ENCODE measurements at places on chromosomes 2 and 18. TPM values are rescaled to one million over a fixed set of nuclear protein-coding genes. Genes with fewer than 3 reads are reported as not detected.

DNA sequence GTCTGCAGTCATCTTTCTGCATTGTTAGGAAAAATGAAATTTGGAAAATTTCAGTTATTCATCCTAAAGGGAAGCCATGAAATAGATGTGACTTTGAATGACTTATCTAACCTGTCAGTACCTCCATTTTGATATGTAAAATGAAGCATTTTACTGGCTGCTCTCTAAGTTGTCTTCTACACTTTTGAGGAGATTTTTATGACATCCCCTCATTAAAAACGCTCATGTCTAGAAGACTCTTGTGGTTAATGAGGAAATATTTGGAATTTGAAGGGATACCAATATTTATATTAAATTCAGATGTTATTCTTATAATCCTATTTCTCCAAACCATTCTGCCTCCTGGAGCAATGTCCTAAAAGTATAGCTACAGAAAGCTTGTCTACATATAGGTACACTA is 73.8 kb upstream of the THUMPD2 start:
- no peak for DNase-seq

GRCh38 chr2:192099742-192100141 is 95.0 kb downstream of the TMEFF2 start:
- no peak for DNase-seq

- no peak for DNase-seq
Observed at GRCh38 chr2:25036221-25036559, 5.7 kb upstream of the EFR3B start.

GRCh38 chr2:219775506-219775905 is 148.1 kb downstream of the SLC4A3 start:
- DNase-seq, result no peak

GRCh38 chr18:8685914-8686216 is 19.5 kb upstream of the MTCL1 start:
- DNase-seq, result no peak

DNA sequence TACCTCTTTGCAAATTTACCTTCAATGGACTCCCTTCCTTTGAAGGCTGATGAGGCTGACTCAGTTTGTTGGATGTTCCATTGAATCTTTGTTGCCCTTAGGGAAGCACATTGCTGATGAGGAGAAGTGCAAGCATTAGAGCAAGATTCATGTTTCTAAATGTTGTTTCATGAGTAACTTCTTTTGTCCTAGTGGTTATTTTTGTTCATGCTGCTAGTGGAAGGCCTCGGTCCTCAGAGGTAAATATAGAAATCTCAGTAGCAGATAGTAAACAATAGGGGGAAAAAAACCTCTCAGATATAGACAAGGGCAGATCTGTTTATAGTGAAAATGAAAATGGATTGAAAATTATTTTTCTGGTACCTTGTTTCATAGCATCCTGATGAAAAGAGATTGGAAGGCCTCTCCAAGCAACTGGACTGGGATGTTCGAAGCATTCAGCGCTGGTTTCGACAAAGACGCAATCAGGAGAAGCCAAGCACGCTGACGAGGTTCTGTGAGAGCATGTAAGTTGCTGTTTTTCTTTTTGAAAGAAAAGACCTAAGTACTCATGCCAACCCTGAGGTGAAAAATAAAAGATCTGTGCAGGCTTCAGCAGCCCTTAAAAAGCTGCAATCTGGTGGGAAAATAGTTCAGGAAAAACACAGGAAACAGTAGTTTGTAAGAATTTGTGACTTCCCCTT is 104.9 kb downstream of the CERS6 start:
- no peak for DNase-seq

GRCh38 chr18:60656553-60656952 is 284.0 kb upstream of the MC4R start:
- DNase-seq, result no peak

DNA sequence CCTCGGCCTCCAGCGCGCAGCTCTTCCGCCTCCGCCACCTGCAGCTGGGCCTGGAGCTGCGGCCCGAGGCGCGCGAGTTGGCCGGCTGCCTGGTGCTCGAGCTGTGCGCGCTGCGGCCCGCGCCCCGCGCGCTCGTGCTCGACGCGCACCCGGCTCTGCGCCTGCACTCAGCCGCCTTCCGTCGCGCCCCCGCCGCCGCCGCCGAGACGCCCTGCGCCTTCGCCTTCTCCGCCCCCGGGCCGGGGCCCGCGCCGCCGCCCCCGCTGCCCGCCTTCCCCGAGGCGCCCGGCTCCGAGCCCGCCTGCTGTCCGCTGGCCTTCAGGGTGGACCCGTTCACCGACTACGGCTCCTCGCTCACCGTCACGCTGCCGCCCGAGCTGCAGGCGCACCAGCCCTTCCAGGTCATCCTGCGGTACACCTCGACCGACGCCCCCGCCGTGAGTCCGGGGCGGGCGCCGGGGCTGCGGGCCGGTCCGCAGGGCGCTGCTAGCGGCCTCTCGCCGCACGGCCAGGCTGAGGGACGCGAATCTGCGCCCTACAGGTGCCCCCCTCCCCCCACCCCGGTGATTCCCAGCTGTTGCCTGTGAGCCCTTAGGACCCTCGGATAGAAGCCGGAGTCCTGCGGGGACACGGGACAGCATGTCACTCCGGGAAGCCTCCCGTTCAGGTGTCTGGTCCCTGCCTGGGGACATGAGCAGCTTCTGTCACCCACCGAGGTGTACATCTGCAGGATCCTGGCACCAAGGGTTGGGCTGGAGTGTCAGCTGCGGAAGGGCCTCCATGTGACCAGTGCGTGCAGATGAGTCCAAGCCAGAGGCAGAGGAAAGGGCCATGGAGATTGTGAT is 616 bp downstream of the RNPEPL1 start:
- DNase-seq, result peak; percentile 81

GRCh38 chr2:113117541-113118262 is 9.7 kb upstream of the IL1RN start:
- peak; percentile 39 for DNase-seq

DNA sequence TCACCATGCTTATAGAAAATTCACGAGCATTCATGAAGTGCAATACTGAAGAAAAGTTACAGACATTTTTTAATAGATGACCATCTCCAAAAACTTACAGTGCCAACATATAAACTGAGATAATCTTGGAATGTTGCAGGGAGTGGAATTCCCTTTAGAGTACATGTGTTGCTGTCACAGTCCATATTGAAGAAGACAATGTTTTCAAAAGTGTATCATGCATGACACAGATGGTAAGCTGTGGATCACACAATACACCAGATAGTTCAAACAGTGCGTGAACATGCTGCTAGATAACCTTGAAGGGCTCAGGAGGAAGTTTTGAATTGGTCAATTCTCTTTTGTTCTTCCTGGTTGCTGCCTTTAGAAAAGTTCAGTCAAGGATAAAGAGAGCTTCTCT is 1644.3 kb upstream of the NXPH2 start:
- no peak for DNase-seq

DNA sequence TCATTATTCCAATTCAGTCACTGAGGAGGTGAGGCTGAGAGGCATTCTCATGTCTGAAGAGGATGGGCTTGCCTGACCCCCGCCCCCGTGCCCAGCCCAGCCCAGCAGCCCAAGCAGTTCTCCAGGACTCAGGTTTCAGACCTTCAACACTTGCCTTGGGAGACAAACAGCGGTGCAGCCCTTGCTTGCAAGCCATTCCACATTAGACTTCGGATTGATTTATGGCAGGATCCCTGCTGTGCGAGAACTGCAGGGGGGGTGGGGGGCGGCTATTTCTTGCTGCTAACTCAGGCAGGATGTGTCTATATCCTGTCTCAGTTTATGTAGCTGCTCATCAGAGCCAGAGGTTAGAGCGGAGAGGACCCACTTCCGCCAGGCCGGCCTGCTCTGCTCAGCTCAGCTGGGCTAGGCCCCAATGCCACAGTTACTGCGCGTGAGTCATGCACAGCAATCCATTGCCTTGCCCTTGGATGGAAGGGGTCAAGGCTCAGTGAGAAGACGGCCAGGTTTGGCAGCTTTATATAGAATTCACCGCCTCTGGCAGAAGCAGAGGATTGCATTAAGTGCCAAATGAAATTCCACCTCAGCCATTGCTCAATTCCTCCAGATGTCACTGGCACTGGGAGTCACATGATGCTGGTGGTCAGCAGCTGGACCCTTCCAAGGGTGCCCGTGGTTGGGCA is 1.8 kb downstream of the GYPC start:
- DNase-seq, result peak; percentile 60

DNA sequence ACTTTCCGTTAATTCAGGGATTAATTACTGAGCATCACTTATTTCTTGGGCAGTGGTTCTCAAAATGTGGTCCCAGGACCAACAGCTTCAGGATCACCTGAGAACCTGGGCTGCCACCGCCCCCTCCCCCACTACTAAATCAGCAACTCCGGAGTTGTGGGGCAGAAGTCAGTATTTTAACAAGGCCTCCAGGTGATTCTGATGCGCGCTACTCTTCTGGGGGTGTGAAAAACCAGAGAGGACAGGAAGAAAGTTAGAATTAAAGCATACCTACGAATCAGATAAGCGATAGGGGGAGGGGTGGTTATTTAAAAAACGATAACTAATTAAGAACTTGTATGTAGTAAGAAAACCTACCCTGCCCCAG is 319 bp downstream of the ZSCAN30 start:
- DNase-seq, result no peak

DNA sequence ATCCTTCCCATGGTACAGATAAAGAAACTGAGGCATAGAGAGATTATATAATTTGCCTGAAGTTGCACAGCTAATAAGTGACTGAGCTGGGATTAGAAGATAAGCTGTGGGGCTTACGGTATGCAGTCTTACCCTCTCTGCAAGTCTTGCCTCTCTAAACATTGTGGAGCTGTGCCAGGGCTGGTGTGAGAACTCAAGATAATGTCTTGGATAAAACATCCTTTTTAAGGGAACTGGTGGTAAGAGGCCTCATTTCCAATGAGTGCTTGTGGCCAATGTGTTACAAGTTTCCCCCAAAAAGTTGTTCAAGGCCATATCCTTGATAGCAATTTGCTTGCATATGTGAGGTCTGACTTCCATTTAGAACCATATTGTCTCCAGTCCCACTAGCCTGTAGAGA is 84.3 kb upstream of the ETAA1 start:
- DNase-seq, result no peak

DNA sequence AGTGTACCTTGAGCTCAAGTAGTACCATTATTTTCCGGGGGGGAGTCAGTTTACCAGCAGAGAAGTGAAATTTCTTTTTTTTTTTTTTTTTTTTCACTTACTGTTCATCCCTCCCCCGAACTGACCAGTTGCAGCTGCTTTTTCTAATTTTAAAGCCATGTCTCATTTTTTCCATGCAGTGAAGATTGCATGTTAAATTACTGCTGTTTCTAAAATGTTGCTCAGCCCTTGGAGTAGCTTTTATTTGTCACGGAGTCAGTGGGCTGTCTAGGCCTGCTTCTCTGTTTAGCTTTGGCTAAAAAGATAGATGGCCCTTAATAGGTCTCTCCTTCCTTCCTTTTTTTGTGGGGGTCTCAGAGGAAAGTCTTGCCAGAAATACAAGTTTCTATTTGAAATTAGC is 70.2 kb downstream of the NGEF start:
- no peak for DNase-seq

DNA sequence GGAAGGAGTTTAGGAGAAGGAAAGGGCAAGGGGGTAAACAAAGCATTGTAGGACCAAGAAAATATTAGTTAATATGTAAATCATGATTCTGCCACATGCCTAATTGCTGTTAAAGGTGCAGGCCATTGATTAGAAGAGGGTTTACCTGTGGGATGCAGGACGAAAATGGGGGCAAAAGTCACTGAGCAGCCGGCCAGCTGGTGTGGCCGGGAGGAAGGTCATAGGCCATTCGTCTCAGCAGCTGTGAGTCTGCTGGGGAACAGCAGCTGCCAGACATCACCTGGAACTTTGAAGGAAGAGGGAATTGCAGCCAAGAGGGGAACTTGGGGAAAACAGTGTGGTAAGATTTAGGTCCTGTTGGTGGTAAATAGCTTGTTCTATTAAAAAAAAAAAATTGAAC is 184.4 kb downstream of the DYSF start:
- no peak for DNase-seq

GRCh38 chr2:237704501-237705434 is 77.4 kb downstream of the LRRFIP1 start:
- no peak for DNase-seq

DNA sequence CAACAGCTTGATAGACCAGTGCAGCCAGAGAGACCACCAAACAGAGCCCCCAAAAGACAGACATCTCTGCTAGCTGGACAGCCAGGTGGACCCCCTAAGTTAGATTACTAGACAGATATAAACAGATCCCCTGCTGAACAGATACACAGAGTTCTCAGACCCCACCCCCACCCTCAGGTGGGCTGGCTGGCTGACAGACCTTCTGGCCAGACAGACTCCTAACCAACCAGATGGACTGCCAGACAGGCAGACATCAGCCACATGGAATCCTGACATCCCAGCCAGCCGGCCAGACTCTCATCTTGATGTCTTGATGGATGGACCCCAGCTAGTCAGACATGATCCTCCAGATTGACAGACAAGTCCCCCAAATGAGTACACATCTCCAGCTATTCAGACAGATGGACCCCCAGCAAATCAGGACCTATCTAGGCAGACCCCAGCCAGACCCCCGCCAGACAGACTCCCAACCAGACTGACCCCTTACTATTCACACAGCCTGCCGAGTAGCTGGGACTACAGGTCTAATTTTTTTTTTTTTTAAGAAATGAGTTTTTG is 18.0 kb downstream of the PTPN18 start:
- DNase-seq, result no peak

GRCh38 chr2:100146657-100146960 is 4.2 kb upstream of the AFF3 start:
- no peak for DNase-seq

DNA sequence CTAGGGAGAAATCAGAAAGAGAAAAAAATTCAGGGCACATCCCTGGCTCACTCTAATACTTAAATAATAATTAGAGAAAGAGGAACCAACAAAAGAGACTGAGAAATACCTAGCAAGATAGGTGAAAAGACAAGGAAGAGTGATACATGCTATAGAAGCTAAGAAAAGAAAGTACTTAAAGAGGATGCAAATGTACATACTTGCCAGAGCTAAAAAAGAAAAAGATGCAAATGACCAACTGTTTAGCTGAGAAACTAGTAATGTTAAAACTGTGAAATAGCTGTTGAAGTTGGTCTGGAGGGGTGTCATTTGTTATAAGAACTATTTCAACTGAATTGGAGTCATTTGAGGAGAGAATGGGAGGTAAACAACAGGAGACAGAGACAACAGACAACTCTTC is 412.2 kb downstream of the SPAG16 start:
- DNase-seq, result no peak

- peak; percentile 45 for DNase-seq
Observed at GRCh38 chr2:230865766-230866755, 1.3 kb downstream of the ITM2C start.

GRCh38 chr18:49967171-49967570 is 153.8 kb upstream of the ACAA2 start:
- peak; percentile 62 for DNase-seq

GRCh38 chr2:208139447-208139846 is 6.5 kb downstream of the CRYGB start:
- no peak for DNase-seq

GRCh38 chr18:76982038-76982437 is 150.5 kb downstream of the MBP start:
- no peak for DNase-seq

GRCh38 chr2:118374974-118375755 is 286.9 kb downstream of the INSIG2 start:
- no peak for DNase-seq

Gene DNAJB2
- total RNA-seq, result 40.9 TPM

Gene MATN3
- 0.08 TPM for total RNA-seq

Gene RGPD4
- not detected for total RNA-seq

Gene KYNU
- 38.6 TPM for total RNA-seq

Gene KIF1A
- total RNA-seq, result 1.1 TPM

Gene CRACDL
- 0.30 TPM for total RNA-seq

Gene MBOAT2
- 0.91 TPM for total RNA-seq

Gene TXNL4A
- total RNA-seq, result 48.3 TPM

Gene AMER3
- not detected for total RNA-seq

Gene DNAJC5G
- not detected for total RNA-seq

Gene SIGLEC15
- total RNA-seq, result 0.20 TPM

Gene GKN2
- total RNA-seq, result not detected
